Breast epithelium (tissue), 4 donors: ENCODE measurements at places on chromosomes 7 and 10.

DNA sequence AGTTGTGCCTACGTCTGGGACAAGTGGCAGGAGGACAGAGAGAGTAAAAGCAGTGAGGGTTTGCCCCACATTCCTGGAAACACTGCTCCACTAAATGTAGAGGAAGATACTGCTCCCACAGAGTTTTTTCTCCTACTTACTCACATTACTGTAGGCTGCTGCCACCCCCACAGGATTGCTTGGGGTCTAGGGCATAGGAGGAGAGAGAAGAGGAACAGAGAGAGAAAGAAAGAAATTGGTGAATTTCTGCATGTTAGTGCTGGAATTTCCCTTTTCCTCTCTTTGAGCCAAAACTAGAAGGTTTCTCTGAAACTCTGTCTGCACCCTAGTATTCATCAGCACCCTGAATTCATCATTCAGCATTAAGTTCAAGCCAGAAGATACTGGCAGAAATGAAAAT, 397.9 kb downstream of the INHBA start:
- no peak for DNase-seq

DNA sequence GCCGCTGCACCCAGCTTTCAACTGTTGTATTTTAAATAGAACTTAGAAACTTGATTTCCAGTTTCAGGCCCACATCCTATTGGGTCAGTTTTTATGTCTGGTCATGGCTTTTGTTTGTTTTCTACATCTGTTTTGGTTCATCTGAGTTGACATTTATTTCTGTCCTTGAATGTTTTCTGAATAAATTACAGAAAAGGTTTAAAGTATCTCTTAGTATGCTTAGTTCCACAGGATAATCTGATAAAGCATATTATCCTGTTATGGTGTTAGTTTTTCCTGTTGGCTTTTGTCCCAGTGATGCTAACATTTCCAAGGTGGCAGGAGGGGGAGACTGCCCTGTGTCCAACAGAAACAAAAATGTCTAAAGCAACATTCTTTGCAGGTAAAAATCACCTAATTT, 733.2 kb downstream of the INHBA start:
- no peak for DNase-seq

DNA sequence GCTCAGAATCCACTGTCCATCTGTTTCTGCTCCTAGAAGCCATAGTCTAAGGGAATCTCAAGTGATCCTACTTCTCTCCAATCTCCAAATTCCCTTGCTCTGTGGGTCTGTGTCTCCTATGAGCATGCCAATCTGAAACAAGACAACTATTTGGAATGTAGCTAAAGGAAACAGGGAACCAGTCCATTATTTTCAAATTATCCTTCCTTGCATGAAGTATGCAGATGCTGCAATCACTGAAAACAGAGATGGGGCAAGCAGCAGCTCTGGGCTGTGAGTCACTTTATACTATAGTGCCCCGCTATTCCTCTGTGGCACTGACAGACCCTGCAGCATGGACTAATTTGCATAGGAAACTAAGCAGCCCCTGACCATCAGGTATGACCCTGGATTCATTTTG, 76.9 kb upstream of the PRSS58 start:
- no peak for DNase-seq

GRCh38 chr10:118746246-118746645, 8.5 kb downstream of the CACUL1 start:
- DNase-seq: no peak

DNA sequence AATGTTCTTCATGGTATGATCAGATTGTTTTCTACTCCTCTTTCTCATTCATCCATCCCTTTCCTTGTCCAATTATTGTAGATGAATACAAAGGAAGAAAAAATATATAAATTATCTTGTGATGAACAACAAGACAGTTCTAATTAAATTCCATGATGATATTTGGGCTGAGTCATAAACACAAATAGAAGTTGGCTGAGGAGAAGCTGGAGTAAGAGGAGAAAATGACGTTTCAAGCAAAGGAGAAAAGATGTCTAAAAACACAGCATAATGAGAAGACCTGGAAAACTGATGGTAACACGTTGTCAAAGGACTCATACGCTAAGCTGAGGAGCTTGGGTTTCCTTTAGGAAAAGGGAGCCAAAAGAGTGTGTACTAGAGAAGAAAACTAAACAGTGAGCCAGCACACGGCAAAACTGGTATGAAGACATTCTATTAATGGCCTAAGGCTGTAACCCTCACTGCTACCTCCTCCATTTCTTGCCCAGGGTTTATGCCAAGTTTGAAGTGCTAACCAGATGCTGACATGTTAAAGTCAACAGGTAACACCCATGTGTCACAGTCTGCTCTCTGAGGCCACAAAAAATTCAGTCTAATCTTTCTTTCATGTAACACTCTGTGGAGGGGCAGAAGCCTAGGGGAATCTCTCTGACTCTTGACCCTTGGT, 26.1 kb downstream of the ZFAND4 start:
- DNase-seq: no peak

- DNase-seq: no peak
Measured at GRCh38 chr7:130430115-130430514, 10.7 kb downstream of the CEP41 start.

DNA sequence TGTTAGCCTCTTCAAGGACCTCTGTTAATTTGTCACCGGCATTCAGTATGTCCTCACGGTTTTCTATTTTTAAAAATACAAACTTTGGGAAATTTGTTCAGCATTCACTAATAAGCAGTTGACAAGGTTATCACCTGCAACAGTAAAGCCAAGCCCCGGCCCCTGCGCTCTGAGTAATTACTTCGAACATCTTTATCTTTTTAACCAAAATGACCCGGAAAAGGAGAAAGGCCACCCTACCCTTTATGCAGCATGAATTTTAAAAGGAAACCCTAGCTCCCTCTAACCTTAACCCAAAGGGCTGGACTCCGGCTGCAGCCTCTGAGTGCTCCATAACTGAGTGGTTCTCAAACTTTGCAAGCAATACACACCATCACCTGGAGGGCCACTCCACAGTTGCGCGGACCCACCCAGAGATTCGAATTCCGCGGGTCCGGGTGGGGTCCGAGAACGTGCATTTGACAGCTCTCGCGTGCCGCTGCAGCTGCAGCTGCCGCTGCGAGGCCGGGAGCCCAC, 940 bp downstream of the NSMCE4A start:
- DNase-seq: no peak
